ENCODE measurements at places on chromosomes 11 and 22. TPM values are rescaled to one million over a fixed set of nuclear protein-coding genes. Genes with fewer than 3 reads are reported as not detected.

DNA sequence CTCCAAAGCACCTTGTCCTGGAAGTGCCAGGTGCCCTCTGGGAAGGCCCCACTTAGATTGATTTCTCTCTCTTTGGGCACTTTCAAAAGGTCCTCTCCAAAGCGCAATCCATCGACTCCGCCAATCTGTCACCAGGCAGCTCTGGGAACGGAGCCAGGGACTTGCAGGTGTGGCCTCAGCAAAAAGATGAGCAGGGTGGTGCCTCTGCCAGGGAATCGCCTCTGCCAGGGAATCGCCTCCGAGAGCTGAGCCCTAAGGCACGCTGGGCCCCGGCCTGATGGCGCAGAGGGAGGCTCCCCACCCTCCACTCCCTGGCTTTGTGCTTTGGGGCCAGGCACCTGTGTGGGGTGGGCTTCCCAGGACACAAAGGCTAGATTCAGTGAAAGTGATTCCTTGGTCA lies 1391.3 kb downstream of the TBC1D22A start:
- no peak overlapping the region for H3K27ac ChIP-seq
- H3K4me3 ChIP-seq: no peak overlapping the region
- no peaks in the 10 kb centered on the region for H3K36me3 ChIP-seq

DNA sequence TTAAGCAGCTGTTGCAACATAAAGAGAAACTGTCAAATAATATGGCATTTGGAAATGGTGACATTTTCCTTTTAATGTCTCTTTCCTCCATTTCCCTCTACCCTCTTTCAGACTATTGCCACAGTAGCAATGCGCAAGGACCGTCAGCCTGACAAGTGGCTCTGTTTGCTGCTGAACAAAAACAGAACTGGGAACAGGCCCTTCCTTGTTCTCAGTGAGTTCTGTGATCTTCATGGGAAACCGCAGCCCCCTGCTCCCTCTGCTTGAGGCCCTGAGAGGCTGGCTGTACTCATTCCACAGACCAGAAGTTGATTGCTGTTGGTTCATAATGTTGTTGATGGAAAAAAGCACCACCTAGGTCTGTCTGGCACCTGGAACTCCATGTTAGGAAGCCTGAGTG lies 559.7 kb downstream of the OPCML start:
- no peak overlapping the region for H3K4me3 ChIP-seq
- no peak overlapping the region for H3K27ac ChIP-seq
- no peak for DNase-seq
- no peaks in the 10 kb centered on the region for H3K36me3 ChIP-seq
- H3K27me3 ChIP-seq: no peaks in the 10 kb centered on the region

DNA sequence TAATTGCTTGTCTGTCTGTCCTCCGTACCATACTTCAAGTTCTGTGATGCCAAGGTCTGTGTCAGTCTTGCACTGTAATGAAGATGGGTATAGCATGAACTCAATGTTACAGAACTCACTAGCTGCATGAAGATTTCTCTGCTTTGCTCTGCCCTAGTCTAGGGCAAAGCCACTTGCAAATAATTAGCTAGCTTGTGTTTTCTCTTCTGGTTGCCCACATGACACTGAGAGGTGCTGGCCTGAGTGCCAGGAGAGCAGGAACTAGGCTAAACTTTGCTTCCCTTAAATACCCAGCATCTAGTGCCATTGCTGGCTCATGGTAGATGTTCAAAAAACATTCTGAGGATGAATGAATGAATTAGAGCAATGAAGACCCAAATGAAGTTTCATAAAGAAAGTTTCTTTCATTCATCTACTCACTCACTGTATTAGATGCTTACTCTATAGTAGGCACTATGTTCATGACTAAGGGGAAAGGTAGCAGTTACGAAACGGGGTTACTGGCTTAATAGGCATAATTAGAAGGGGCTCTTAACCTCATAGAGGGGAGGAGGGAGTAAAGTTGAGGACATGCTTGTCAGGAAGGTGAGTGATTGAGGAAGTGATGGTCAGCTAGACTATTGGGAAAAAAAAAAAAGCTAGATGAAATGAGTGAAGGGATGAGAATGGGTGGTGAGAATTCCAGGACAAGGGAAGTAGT lies 4.4 kb upstream of the ENDOD1 start:
- H3K4me1 ChIP-seq: peaks cover 11% of the 10 kb centered on the region
- H3K4me3 ChIP-seq: no peak overlapping the region
- DNase-seq: no peak
- H3K36me3 ChIP-seq: no peaks in the 10 kb centered on the region
- no peak overlapping the region for H3K27ac ChIP-seq
- H3K27me3 ChIP-seq: peaks cover 5% of the 10 kb centered on the region

GRCh38 chr11:117187007-117187406 lies 8.5 kb downstream of the SIDT2 start:
- H3K4me1 ChIP-seq: peaks cover 28% of the 10 kb centered on the region
- DNase-seq: no peak
- H3K27ac ChIP-seq: no peak overlapping the region
- peaks cover 67% of the 10 kb centered on the region for H3K36me3 ChIP-seq

GRCh38 chr11:87463486-87464102 lies 425.9 kb downstream of the TMEM135 start:
- no peaks in the 10 kb centered on the region for H3K4me1 ChIP-seq
- DNase-seq: no peak
- no peaks in the 10 kb centered on the region for H3K27me3 ChIP-seq
- H3K4me3 ChIP-seq: no peak overlapping the region

DNA sequence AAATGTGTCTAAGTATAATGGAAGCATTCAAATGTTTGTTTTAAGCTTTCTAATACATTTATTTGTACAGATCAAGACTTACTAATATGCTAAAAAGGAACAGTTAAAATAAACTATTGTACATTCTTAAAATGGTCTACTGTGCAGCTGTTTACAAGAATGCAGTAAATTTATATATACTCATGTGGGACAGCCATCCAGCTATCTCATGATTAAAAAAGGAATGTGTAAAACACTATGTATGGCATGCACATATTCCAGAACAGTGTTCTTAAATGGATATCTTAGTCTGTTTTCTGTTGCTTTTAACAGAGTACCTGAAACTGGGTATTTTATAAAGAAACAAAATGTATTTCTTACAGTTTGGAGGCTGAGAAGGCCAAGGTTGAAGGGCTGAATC lies 30.2 kb upstream of the CSTF3 start:
- H3K4me3 ChIP-seq: no peak overlapping the region
- peaks cover 5% of the 10 kb centered on the region for H3K4me1 ChIP-seq
- H3K36me3 ChIP-seq: no peaks in the 10 kb centered on the region
- no peak overlapping the region for H3K27ac ChIP-seq
- no peak for DNase-seq
- no peaks in the 10 kb centered on the region for H3K27me3 ChIP-seq

DNA sequence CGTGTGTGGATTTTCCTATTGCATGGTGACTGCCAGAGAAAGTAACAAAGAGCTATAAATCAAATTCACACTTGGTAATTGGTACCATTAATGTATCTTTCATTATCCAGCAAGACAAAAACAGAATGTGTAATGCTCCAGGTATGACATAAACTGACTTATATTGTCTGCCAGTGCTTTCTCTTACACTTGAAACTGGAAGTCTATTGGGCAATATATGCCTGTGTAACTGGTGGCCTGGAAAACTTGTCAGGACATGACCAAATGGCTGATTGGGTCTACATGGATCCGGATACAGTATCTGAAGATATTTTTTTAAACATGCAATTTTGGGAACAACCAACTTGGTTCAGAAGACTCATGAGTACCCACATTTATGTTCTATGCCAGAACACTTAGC lies 174.6 kb upstream of the ARHGAP42 start:
- no peaks in the 10 kb centered on the region for H3K4me1 ChIP-seq
- no peak overlapping the region for H3K27ac ChIP-seq
- H3K36me3 ChIP-seq: no peaks in the 10 kb centered on the region

GRCh38 chr11:76155500-76156227 lies 50.6 kb downstream of the WNT11 start:
- H3K4me1 ChIP-seq: no peaks in the 10 kb centered on the region
- no peak overlapping the region for H3K27ac ChIP-seq
- H3K4me3 ChIP-seq: no peak overlapping the region
- H3K27me3 ChIP-seq: no peaks in the 10 kb centered on the region

- no peak for DNase-seq
- H3K36me3 ChIP-seq: no peaks in the 10 kb centered on the region
- no peaks in the 10 kb centered on the region for H3K4me1 ChIP-seq
- H3K27me3 ChIP-seq: no peaks in the 10 kb centered on the region
- H3K4me3 ChIP-seq: no peak overlapping the region
These were observed 168.1 kb downstream of the ST3GAL4 start for GRCh38 chr11:126523441-126524205.

- H3K27ac ChIP-seq: no peak overlapping the region
- DNase-seq: no peak
- no peaks in the 10 kb centered on the region for H3K27me3 ChIP-seq
These were observed 941.3 kb downstream of the NTM start for GRCh38 chr11:132311703-132312102.

DNA sequence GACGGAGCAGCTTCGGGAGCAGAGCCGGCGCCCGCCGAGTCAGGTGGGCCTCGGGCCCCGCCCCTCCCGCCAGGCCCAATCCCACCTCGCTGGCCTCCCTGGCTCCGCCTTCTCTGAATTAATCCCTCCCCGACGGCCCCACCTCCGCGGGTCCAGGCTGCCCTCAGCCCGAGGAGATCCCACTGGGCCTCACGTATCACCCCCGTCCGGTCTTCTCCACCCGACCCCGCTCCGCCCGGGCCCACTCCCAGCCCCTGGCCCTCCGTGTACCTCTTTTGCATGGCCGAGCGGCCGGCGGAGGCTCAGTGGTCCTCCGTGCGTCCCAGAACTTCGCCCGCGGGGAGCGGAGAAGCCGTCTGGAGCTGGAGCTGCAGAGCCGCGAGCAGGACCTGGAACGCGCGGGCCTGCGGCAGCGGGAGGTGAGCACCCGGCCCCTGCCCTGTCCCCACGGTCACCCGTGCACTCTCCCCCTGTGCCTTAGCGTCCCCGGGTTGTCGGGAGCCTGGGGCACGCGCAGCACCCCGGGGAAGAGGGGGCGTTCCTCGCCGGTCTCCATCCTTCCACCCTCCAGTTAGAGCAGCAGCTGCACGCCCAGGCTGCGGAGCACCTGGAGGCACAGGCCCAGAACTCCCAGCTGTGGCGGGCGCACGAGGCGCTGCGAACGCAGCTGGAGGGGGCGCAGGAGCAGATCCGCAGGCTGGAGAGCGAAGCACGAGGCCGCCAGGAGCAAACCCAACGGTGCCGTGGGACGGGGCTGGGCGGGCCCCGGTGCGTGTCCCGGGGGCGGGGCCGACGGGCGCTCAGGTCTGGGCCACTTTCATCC lies 2.2 kb upstream of the CD151 start:
- peaks cover 94% of the 10 kb centered on the region for H3K4me1 ChIP-seq
- DNase-seq: no peak
- H3K4me3 ChIP-seq: peak overlapping the region; percentile 43
- H3K36me3 ChIP-seq: no peaks in the 10 kb centered on the region

DNA sequence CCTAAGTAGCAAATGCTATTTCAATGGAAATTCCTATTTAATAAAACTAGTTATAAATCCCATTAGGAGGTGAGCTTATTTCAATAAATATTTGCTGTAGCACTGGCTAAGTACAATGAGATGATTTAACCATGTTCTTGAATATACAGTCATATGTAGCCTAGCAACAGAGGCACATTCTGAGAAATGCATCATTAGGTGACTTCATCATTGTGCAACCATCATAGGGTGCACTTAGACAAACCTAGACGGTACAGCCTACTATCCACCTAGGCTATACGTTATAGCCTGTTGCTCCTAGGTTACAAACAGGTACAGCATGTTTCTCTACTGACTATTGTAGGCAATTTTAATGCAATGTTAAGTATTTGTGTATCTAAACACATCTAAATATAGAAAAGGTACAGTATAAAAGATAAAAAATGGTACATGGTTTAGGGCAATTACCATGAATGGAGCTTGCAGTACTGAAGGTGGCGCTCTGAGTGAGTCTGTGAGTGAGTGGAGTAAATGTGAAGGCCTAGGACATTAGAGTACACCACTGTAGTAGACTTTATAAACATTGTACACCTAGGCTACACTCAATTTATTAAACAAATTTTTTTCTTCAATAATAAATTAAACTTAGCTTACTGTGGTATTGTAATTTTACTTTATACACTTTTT lies 350.1 kb downstream of the CASP12 start:
- no peaks in the 10 kb centered on the region for H3K27me3 ChIP-seq
- no peak for DNase-seq
- no peaks in the 10 kb centered on the region for H3K36me3 ChIP-seq
- no peak overlapping the region for H3K27ac ChIP-seq

GRCh38 chr11:79030448-79030847 lies 410.4 kb downstream of the TENM4 start:
- H3K27ac ChIP-seq: no peak overlapping the region
- H3K4me3 ChIP-seq: no peak overlapping the region
- DNase-seq: no peak
- no peaks in the 10 kb centered on the region for H3K36me3 ChIP-seq

- no peaks in the 10 kb centered on the region for H3K4me1 ChIP-seq
- no peaks in the 10 kb centered on the region for H3K36me3 ChIP-seq
- H3K27ac ChIP-seq: no peak overlapping the region
- no peak overlapping the region for H3K4me3 ChIP-seq
- DNase-seq: no peak
- no peaks in the 10 kb centered on the region for H3K27me3 ChIP-seq
These were observed 34.5 kb upstream of the ETS1 start for GRCh38 chr11:128621601-128622501.

GRCh38 chr22:37165940-37166674 lies 16.4 kb upstream of the IL2RB start:
- no peaks in the 10 kb centered on the region for H3K27me3 ChIP-seq
- H3K4me3 ChIP-seq: no peak overlapping the region
- H3K36me3 ChIP-seq: no peaks in the 10 kb centered on the region

GRCh38 chr22:19786959-19787848 lies 26.6 kb downstream of the TBX1 start:
- no peaks in the 10 kb centered on the region for H3K4me1 ChIP-seq
- peaks cover 25% of the 10 kb centered on the region for H3K27me3 ChIP-seq
- H3K36me3 ChIP-seq: peaks cover 13% of the 10 kb centered on the region
- DNase-seq: no peak
- no peak overlapping the region for H3K27ac ChIP-seq

GRCh38 chr11:44857490-44858090 lies 93.1 kb downstream of the TP53I11 start:
- H3K27me3 ChIP-seq: peaks cover 8% of the 10 kb centered on the region
- no peak for DNase-seq
- peaks cover 4% of the 10 kb centered on the region for H3K4me1 ChIP-seq
- H3K27ac ChIP-seq: no peak overlapping the region
- H3K4me3 ChIP-seq: no peak overlapping the region
- no peaks in the 10 kb centered on the region for H3K36me3 ChIP-seq

The SMC1B gene
- 0.10 TPM for total RNA-seq

The NLRP14 gene
- total RNA-seq: 0.10 TPM

The SLC16A8 gene
- total RNA-seq: 0.45 TPM

The MUC6 gene
- not detected for total RNA-seq

The OR52E4 gene
- not detected for total RNA-seq

The PKNOX2 gene
- 6.7 TPM for total RNA-seq

The SCUBE2 gene
- total RNA-seq: 3.9 TPM

The OR6T1 gene
- total RNA-seq: not detected

The MPPED2 gene
- total RNA-seq: 0.79 TPM

The A4GALT gene
- 21.3 TPM for total RNA-seq

The ACCSL gene
- total RNA-seq: not detected

The GAB4 gene
- not detected for total RNA-seq

The WNT7B gene
- 11.4 TPM for total RNA-seq

Data from left lung (tissue), 14 donors.